Placental epithelial cell (primary cell): ENCODE measurements at places on chromosomes 7 and 10. TPM values are rescaled to one million over a fixed set of nuclear protein-coding genes. Genes with fewer than 3 reads are reported as not detected.

PRSS2 gene
- not detected in 2 replicates for total RNA-seq

RHBDD2 gene
- total RNA-seq = 39.7 and 48.0 TPM in 2 replicates

ZNF365 gene
- under 0.01 TPM in 1 of 2 replicates, not detected in the other for total RNA-seq

DNAJC30 gene
- total RNA-seq = 3.5 and 3.6 TPM in 2 replicates

TRPV6 gene
- total RNA-seq = 0.79 and 0.87 TPM in 2 replicates

GIMAP6 gene
- not detected in 2 replicates for total RNA-seq

RET gene
- under 0.01 and 0.11 TPM in 2 replicates for total RNA-seq
